ENCODE measurements at places on chromosomes 1 and 21.

GRCh38 chr1:172801771-172802322 is 142.9 kb downstream of the FASLG start:
- no peak for DNase-seq

DNA sequence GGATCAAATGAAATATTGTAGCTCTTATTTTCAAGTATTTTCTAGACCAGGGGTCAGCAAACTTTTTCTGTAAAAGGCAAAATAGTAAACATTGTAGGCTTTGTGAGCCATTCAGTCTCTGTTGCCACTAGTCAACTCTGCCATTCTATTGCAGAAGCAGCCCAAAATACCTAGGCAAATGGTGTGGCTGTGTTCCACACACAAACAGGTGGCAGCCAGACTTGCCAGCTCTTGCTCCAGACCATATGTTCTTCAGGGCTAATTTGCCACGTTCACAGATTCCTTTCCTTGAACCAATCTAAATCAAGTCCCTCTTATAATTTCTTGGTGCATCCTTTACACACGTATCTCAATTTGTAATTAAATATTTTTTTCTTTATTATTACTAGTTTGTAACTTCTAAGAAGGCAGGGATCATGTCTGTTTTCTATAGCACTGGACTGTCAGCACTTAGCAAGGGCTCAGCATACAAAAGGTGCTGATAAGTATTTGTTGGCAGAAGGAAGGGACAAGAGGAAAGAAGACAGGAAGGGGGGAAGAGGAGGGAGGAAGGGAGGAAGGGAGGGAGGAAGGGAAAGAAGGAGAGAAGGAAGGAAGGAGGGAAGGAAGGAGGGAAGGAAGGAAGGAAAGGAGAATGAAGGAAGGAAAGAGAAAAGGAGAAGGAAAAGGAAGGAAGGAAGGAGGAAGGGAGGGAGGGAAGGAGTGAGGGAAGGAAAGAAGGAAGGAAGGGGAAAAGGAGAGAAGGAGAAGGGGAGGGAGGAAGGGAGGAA is 106.5 kb upstream of the EDEM3 start:
- DNase-seq, result no peak

DNA sequence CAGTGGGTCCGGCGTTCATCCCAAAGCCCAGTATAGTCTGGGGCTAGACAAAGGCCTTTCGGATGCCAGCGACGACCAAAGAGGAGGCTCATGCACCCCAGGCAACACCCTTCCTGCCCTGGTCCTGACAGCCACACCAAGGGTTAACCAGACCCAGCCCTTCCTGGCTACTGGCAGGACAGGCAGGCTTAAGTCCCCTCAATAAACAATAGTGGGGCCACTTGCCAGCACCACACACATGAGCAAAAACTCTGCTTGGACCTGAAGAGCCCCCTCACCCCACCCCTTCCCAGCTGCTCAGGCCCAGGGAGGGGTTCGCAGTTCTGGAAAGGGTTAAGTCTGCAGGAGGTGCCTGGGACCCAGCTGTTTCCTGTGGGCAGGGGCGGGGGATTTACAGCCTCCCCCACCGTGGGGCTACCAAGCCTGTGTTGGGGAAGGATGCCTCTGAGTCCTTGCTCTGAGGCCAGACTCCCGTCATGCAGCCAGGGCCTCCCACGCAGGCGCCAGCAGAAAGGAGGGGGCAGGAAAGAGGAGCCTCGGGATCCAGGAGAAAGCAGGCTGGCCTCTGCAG is 18.2 kb downstream of the PHLDA3 start:
- DNase-seq, result no peak

- DNase-seq, result no peak
Observed at GRCh38 chr1:205769641-205770365, 5.5 kb downstream of the RAB29 start.

DNA sequence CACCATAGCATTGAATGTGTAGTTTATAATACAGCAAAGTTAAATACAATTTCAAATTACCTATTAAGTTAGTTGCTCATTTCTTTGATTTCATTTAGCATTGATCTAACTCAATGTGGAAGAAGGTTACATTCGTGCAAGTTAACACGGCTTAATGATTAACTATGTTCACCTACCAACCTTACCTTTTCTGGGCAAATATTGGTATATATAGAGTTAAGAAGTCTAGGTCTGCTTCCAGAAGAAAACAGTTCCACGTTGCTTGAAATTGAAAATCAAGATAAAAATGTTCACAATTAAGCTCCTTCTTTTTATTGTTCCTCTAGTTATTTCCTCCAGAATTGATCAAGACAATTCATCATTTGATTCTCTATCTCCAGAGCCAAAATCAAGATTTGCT is at the start of gene ANGPTL3:
TSS of gene ANGPTL3 (plus strand) at position 240 of the 400 bp plus-strand sequence. CDS start at position 287, 47 bp downstream.
- no peak for DNase-seq

DNA sequence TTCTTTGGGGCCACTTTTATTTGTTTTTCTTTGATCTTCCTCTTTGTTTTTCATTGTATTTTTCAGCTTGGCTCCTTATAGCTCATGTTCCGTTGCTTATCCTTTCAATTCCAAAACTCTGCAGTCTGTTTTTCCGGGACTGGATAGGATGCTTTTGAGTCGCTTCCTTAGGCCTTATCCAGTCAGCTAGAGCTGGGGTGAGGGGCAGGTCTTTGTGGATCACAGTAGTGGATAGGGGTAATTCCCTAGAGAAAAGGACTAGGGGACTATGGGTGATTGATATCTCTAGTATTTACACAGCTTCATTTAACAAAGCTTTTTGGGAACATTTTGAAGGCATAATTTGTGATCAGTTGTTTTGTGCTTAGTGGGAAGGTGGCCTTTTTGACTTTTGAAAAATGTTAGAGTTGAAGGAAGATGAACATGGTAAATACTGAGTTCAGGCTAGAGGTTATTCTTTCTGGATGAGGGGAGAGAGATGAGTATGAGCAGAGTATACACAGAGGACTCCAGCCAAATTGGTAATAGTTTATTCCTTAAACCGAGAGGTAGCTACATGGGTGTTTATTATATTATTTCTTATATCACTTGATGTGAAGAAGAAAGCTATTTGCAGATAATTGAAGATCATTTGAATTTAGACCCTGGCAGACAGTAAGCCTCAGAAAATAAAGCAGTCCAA is 22.5 kb downstream of the CEP350 start:
- no peak for DNase-seq

DNA sequence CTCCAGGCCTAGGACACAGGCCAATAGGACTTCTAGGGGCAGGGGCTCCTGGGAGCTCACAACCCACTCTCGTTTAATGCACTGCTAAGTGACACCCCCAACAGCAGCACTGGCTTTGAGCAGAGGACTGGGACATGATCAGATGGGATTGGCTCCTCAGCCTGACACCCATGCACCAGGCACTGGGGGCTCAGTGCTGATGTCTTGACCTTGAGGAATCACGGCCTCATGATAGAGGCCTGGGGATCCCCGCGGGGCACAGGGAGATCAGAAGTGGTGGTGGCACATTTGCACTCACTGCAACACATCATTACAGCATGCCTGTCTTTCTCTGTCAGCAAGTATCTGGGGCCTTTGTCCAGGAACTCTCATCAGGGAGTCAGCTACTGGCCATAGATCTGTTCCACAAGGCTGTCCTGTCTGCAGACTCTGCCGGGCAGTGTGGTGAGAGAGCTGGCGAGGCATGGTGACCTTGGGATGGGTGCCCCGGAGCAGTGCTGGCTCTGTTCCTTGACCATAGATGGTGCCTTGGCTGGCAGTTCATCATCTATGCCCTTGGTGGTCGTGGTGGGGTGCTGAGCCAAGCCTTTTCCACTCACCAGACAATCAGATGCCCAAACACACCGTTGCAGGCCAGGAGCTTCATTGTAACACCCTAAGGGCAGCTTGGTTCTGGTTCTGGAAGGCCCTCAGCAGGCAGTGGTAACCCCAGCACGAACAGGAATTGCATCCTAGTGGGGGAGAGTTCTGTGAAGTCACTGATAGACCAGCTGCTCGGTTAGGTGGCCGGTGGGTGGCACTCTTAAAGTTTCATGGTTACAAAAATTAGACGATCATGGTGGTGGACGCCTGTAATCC is 22.2 kb upstream of the PARP1 start:
- no peak for DNase-seq

GRCh38 chr1:183920651-183921050 is 115.7 kb downstream of the RGL1 start:
- DNase-seq, result no peak

DNA sequence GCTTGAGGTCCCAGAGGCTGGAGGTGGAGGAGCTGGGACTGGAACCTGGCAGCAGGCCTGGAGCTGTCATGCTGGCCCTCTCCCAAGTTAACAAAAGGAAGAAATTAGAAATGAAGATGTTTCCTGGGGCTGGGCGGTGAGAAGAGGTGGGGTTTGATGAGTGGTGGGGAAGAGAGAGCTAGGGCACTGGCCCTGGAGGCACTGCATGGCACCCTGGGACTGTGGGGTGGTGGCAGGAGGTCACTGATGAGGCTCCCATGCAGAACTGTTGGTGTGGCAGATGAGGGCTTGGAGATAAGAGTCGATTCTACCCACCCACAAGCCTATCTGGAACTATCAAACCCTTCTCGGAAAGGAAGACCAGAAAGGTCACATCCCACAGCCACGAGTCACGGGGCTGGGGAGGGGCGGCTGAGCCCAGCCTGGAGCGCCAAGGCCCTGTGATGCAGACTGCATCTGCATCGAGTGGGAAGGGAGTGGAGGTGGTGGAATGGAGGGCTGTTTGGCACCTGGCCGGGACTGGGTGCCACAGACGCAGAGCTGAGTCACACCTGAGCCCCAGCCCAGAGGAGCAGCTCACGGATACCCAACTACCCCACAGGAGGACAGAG is 29.4 kb downstream of the MRPL37 start:
- no peak for DNase-seq

DNA sequence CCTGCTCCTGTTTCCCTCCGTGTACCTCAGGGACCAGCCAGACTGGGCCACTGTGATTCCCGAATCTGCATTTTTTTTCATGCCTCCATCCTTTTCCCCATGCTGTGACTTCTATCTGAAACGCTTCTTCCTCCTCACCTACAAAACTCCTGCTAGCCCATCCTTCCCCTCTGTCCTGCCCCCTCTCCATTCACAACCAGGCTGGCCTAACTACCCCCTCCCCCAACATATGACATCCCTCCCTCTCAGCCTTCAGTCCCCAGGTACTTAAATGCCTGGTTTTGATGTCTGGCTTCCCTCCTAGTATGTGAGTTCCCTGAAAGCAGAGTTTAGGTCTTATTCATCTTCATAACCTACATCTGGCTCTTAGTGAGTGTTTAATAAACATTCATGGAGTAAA is 82.7 kb downstream of the TAS1R2 start:
- no peak for DNase-seq

DNA sequence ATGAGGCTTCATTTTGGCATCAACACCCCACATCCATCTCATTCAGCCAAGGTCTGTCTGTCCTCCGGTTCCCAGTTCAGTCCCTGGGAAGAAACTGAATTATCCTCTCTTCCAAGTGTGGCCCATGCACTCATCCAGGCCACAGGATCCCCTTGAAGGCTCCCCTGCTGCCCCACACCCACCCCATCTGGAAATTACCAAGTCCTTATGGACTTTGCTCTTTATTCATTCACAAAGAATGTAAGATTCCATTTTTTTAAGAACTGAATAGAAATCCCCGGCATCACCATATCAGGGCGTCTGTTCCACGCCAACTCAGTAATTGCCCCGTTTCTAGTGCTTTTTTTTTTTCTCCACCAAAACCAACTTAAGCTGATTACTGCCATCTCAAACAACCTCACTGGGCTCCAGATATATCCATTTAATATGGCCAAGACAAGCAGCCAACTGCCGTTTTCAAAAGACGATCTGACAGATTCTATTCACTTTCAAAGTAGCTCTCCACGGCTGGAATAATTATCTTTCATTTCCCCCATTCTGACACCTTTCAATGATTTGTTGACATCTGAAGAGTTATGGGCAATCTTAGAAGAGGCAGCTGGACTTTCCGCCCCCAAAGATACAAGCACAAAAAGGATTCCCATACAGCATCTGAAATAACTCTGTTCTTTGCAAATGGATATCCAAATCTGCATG is 55.9 kb downstream of the OLIG1 start:
- no peak for DNase-seq

DNA sequence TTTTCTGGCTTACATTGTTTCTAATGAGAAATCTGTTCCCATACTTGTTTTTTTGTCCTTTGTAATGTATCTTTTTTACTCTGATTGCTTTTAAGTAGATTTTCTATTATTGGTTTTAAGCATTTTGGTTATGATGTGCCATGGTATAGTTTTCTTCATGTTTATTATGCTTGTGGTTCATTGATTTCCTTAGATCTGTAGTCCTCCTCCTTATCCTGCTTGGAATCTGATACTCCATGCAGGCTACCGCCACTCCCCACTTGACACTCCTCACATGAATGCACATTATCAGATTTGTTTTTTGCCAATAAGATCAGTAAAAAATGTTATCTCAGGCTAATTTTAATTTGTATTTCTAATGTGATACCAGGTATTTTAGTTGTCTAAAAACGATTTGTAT is 20.8 kb downstream of the UROD start:
- DNase-seq, result no peak

DNA sequence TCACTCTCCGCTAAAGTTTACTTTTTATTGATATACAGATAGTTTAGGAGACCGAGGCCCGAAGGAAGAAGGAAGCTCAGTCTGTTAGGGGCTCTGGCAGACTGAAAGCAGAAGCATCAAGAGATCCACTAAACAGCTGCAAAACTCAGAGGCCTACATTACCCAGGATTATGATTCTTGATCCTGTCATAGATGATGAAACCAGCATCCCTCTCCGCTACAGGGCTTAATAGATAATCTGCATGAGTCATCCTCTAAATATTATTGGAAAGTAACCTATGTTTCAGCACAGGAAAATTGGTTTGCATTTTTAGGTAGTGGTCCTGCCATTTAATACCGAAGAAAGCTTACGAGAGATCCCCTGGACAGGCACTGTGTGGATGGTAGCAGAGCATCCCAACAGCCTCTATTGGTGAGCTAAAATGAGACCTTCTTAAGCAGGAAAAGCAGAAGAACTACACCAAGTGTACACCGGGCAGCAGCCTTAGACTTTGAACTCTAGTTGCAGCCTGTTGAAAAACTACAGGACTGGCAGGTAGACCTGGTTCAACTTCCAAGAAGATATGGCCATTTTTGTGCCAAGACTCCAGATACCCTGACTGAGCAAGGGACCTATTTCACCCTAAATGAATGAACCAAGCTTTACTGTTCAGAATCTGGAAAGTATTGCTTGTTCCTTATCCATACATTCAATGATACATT is 6.8 kb downstream of the CASQ2 start:
- no peak for DNase-seq

- DNase-seq, result no peak
Observed at GRCh38 chr1:199310708-199311107, 671.9 kb downstream of the PTPRC start.

- no peak for DNase-seq
Observed at GRCh38 chr1:59215766-59216291, 81.1 kb upstream of the FGGY start.

All from NCI-H748 treated with DMSO at 0.1 percent for 48 hours (cell line).